ENCODE measurements at places on chromosomes 12 and 14.

DNA sequence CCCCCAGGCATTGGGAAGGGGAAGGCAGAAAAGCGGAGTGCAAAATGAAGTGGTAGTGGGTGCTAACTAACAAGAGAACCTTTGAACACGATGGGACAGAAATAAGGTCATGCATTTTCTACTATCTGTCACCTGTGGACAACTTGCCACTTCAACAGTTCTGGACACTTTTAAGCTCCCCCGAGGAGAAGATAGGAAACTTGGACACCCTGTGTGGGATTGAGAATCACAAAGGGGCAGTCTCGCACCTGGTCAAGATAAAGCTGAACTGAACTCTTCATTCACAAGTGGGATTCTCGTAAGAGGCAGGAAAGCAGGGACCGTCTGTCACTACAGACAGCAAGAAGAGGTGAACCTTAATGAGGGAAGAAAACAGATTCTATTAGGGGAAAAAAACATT is 51.6 kb downstream of the EIF2S3B start:
- DNase-seq = no peak

DNA sequence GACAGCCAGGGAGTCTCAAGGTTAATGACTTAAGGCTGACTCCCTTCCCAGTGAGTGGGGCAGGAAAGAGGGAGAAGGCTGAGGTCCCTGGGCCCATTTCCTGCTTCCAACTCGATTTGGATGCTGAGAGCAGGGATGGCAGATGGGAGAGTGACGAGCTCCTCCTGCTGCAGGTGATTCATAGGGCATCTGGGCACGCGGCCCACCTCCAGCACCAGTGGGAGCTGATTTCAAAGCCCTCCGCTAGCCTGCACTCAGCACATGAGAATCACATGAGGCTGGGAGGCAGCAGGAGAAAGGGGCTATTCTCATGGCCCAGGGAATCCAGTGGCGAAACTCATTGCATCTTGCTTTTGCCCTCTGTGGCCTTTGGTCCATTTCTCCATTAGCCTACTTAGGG is 90.8 kb downstream of the SSPN start:
- no peak for DNase-seq

GRCh38 chr14:69170839-69171238 is 17.9 kb upstream of the DCAF5 start:
- DNase-seq = no peak

DNA sequence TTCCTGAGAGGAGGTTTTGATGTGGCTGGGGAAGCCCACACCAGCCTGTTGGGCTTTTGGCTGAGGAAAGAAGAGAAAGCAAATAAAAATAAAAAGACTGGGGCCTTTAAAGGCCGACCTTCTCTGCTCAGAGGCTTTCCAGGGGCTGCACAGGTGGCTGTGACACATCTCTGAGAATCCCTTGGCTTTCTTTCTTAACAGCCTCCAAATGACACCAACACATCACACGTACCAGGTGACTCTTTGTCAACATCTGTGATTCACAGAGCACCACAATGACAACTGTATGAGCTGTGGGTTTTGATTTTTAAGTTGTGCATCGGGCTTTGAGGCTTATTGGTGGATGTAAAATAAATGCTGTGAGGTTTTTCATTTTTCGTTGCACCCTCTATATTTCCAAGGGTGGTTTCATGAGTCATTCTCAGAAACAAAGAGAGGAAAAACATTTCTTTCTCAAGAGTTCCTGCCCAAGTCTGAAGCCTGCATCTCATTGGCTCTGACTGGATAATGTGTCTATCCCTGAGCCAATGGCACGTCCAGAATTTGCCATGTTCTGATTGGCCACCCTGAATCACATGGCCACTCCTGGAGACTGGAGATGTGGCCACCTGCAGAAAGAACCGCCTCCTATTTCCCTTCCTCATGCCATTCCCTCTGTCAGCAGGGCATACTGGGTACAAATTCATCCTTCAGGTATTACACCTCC is 349.0 kb downstream of the GLT1D1 start:
- no peak for DNase-seq

DNA sequence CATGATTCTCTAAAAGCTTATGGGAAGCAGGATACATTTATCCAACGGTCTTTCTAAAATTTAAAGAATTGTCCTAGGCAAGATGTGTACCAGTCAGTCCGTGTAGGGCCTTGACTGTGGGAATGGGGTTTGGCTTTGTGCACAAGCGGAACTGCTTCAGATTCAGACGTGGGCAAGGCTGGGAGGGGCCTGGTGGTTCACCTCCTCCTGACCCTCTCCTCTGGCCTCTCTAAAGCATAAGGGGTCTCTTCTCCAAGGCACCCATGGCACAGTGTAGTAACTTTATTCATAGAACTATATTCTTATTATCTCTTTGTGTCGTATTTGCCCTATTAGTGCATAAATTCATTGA is 121.2 kb upstream of the PTPRB start:
- DNase-seq = no peak

DNA sequence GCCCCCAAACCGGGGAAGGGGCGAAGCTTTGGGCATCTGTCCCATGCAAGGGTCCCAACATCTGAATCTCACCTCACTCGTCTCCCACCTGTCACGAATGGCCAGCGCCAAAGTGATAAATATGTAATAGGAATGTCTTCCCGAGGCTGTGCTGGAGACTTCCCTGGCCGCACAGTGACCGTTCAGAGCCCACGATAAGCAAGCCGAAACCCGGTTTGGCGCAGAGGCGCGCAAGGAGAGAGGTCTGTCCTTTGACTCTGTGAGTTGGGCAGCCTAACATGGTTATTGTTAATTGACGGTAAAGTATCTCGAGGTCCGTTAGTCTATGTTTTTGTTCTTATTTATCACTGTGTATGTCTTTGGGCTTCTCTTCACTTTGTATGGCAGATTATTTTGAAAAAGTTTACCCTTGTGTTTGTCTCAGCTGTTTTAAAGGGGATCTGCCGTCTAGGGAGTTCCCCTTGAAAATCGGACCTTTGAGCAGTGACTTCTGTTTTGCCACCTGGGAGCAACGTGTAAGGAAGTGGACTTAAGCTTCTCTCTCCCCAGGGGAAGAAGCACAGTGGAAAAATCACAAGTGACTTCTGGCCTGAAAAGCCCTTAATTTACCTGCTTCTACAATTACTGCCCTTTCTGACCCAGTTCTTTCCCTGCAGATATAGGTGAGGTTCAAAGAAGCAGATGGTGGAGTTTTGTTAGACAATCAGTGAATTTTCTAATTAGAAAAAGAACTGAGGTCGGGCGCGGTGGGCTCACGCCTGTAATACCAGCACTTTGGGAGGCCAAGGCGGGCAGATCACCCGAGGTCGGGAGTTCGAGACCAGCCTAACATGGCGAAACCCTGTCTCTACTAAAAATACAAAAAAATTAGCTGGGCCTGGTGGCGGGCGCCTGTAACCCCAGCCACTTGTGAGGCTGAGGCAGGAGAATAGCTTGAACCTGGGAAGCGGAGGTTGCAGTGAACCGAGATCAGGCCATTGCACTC is 1.1 kb upstream of the TM9SF1 start:
- DNase-seq = no peak

DNA sequence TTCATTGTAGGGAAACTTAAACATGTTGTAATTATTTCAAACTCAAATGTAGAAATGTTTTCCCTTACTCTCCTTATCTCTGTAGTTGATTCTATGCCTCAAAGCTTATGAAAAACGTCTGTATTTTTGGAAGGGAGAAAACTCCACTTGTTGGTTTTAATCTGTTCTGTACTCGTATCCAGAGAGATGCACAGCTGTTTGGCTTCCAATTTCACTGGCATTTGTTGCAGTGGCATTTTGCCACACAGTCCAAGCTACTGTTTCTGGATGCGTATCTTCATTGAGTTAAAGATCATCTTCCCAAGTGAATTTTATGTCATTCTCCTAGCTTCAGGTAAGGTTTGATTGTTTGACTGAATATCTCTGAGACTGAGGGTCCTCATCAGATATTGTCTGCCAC is 481.4 kb downstream of the TRHDE start:
- no peak for DNase-seq

- DNase-seq = no peak
These were observed 355.3 kb upstream of the SFSWAP start for GRCh38 chr12:131355361-131356245.

DNA sequence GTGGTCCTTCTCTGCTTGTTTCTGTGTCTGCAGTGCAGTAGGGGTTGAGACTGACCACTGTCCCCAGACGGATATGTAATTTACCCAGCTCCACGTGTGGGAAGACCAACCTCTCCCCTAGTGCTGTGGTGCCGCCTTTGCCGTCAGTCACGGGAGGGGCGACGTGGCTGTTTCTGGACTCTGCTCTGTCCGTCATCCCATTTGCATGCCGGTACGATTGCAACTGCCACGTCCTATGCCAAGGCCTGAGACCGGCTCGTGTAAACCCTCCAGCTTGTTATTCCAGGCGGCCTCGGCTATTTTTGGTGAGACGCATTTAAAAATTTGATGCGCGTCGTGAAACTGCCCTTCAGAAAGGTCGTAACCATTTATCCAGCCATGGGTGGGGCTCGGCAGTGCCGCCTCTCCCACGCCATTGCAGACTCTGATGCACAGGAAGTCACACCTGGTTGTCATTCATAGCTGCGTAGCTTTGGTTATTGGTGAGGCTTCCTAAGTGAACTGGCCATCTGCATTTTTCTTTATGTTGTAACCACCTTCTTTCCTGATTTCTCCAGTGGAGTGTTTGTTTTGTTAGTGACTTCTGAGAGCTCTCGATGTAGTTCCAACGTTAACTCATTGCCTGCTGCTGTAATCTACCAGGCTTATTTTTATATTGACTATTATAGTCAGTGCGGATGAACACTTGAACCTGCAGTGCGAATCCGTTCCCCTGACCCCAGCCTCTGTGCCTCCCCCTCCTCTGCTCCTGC is 75.1 kb downstream of the ADGRD1 start:
- DNase-seq = no peak

GRCh38 chr12:109760930-109761921 is 47.6 kb downstream of the FAM222A start:
- no peak for DNase-seq

DNA sequence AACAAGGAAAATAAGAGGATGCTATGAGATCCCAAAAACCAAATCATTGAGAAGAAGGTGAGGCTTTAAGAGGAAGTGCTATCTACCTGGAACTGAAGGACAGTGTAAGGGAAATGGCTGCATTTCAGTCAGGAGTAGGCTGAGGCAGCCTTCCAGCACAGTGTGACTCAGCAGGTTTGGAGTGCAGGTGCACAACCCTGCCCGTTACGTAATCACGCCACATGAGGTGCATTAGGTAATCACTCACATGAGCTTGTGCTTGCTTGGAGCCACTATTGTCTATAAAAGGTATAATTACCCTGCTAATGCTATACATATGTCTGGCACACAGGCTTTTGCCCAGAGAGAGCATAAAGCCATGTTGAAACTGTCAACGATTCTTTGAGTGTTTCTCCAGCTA is 74.9 kb downstream of the DIO2 start:
- DNase-seq = no peak

DNA sequence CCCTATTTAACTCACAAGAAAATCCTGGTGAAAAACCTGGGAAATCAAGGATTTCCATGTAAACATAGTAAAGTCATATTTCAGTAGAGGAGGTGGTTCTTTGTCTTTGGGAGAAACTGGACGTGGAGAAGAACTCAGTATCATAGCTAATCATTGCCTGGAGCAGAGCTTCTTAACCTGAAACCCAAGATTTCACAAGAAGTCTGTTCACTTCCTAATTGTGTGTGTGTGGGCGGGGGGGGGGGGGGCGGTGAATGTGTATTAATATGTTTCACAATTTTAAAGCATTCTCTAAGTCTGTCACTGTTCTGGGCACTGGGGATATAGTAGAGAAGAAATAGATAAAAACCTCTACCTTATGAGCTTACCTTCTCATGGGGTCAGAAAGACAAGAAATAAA is 96.7 kb upstream of the PPP4R3A start:
- DNase-seq = no peak

- no peak for DNase-seq
These were observed 56.5 kb downstream of the ZFYVE26 start for GRCh38 chr14:67759916-67760315.

DNA sequence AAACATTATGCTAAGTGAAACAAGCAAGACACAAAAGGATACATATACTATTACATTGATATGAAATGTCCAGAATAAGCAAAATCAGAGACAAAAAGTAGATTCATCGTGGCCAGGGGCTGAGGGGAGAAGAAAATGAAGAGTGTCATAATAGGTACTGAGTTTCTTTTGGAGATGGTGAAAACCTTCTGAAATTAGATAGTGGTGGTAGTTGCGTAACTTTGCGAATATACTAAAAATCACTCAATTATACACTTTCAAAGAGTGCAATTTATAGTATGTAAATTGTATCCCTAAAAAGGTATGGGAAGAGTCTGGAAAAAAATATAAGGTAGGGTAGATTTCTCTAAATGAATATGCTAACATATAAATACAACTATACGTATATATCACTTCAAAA is 22.2 kb downstream of the KANSL2 start:
- no peak for DNase-seq

DNA sequence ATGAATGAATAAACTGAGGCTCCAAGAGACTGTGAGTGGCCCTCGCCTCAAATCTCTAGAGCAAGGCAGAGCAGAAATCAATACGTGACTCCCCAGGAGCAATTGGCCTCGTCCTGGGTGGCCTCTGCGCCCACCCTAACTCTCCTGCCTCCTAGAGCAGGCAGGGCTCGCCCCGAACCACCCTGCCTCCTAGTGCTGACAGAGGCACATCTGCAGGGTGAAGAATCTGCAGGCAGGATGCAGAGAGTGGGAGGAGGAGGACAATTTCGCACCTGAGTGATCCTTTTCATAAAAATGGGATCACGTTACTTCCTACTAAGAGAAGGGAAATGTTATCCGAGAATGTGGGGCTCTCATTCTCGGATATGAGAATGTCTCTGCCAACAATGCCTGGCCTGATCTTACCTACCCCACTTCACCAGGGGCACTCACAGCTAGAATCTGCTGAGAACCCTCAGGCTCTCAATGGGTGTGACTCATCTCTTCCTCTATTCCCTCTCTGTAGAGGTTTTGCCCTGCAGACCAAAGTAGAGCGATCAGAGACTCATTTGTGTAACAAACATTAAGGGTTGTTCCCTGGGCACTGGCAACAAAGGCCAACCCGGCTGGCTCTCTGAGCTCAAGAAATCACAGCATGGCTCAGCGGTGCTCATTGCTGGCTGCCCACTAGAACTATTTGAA is 61.7 kb upstream of the BCL2L14 start:
- DNase-seq = no peak

- no peak for DNase-seq
These were observed 41.3 kb upstream of the BCL7A start for GRCh38 chr12:121980191-121980891.

GRCh38 chr14:38187528-38187927 is 20.2 kb upstream of the SSTR1 start:
- DNase-seq = no peak

GRCh38 chr14:66709291-66709690 is 201.3 kb downstream of the GPHN start:
- no peak for DNase-seq
